ENCODE measurements at places on chromosomes 3 and 15.

- DNase-seq = no peak
Measured at GRCh38 chr3:193489949-193490348, 64.7 kb downstream of the ATP13A4 start.

GRCh38 chr3:66001626-66002025 is 37.1 kb downstream of the MAGI1 start:
- no peak for DNase-seq

- no peak for DNase-seq
Measured at GRCh38 chr15:65245096-65245856, 34.0 kb upstream of the CILP start.

- no peak for DNase-seq
Measured at GRCh38 chr15:64426845-64427465, 33.4 kb upstream of the ZNF609 start.

- DNase-seq = no peak
Measured at GRCh38 chr15:69467636-69468035, 15.0 kb downstream of the RPLP1 start.

GRCh38 chr3:168024537-168024941 is 71.2 kb downstream of the GOLIM4 start:
- no peak for DNase-seq

GRCh38 chr3:147775816-147776530 is 366.8 kb downstream of the ZIC1 start:
- DNase-seq = no peak

DNA sequence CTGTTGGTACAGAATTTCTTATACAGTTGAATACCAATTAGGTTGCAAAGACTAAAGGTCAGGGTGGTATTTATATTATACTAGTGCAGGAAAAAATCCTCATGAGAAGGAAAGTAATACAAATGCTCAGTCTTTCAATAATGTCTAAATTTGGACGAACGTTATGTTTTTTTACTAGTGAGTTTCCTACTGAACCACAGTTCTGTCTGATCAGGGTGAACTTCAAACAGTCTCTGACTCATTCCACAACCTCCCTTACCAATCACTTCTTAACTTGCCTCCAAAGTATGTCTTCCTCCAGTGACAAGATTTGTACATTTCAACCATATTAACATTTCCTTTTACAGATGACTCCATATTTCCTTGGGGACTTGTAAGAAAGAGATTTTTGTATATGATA is 3.4 kb downstream of the TMEM212 start:
- DNase-seq = no peak

DNA sequence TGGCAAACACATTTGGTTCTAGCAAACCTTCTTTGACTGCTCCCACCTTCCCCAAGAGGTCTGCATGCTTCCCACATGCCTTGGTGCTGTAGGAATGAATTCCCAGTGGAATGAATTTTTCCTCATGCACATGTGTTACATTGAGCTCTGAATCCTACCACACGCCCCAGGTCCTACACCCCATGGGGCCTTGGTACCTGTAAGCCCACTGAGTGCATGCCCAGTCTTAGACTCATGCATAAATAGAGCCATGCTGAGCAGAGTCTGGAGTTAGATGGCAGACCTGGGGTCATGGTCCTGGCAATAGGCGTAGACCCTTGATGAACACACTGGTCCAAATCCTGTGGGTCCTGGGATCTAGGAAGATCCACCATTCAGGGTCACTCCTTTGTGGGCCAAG is 81.8 kb downstream of the EPHB1 start:
- DNase-seq = no peak

DNA sequence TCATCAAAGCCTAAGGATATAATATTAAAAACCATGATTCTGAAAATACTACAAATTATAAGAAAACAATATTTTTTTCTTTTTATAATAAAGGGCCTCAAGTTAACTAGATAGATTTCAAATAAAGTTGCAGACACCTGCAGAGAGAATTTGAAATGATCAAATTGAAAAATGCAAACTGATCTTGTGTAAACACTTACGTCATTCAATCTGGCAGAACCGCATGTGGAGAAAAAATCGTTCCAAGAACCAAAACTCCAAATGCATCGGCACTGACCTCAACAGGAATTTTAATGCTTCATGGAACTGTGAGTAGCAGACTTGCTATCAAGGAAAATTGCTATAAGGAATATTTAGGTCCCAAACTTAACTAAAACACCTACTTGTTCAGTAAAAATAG is 17.2 kb downstream of the CPA3 start:
- no peak for DNase-seq

- DNase-seq = no peak
Measured at GRCh38 chr3:188673646-188674186, 498.1 kb upstream of the TPRG1 start.

DNA sequence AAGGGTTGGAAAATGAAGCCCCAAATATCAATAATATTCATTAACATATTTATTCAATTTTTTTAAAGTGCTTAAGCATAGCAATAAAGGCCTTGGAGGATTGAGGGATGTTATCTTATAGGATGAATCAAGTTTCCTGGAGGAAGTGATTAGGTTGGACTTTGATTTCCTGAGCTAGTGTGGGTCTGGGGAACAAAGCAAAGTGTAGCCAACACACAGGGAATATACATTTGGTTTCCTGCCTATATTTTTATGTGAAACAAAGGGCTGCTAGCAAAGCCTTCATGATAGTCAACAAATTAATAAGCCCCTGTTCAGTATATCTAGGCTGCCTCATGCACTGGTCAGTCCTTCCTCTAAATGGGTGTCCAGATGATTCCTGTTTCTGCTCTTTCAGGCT is 261.1 kb upstream of the IL12A start:
- no peak for DNase-seq

- DNase-seq = no peak
Measured at GRCh38 chr15:29880341-29880740, 58.1 kb upstream of the TJP1 start.

DNA sequence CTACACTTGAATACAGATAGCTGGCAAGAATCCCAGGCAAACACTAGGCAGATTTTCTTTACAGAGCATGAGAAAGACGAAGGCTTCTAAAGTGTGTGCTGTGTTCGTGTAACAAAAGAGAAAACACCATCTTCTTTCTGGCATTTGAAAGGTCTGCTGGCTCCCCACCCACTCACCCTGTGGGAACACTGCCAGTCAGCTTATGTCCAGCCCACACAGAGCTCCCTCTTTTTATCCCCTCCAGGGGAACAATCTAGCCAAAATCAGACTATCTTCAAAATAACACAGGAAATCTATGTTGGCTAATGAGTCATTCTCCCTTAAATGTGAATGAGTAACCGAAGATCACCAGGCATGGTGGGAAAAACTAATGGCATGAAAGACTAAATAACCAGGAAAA is 45.6 kb upstream of the PAQR5 start:
- peak; percentile 5 for DNase-seq

- DNase-seq = no peak
Measured at GRCh38 chr3:81452418-81452817, 309.0 kb downstream of the GBE1 start.

- no peak for DNase-seq
Measured at GRCh38 chr3:61866961-61867461, 305.6 kb downstream of the PTPRG start.

DNA sequence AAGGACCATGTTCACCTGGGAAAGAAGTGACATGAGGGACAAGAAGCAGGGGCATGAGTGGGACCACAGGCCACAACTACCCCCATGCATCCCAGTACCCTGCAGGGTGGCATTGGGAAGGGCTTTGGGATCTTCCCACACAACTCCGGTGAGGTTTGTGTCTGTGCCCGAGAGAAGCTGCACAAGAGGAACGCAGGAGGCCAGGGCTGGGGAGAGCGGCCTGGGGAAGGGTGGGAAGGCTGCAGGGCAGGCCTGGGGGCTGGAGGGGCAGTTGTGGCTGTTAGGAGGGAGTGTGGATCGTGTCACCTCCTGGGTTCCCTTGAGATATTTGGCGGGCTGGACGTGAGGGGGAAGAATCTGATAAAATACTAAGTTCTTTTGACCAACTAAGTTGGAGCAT is 25.3 kb upstream of the MFSD1 start:
- no peak for DNase-seq

DNA sequence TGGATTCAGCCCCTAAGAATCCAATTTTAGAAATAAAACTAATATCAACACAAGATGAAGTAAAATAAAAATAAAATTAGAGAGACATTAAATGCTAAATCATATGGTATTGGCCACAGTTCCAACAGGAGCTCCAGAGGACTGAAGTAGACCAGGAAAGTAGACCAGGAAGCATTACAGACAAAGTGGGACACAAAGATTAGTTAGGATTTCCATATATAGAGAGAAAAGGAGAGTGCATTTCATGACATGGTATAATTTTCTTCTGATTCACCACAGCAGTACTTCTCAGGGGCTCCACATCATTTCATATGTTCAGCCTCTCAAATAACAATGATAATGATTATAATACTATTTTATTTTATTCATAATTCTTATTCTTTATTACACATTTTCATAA is 18.3 kb downstream of the FGF7 start:
- no peak for DNase-seq

GRCh38 chr3:146138902-146139301 is 22.1 kb downstream of the PLOD2 start:
- no peak for DNase-seq

- DNase-seq = no peak
Measured at GRCh38 chr15:55283379-55284147, 6.0 kb downstream of the RAB27A start.

DNA sequence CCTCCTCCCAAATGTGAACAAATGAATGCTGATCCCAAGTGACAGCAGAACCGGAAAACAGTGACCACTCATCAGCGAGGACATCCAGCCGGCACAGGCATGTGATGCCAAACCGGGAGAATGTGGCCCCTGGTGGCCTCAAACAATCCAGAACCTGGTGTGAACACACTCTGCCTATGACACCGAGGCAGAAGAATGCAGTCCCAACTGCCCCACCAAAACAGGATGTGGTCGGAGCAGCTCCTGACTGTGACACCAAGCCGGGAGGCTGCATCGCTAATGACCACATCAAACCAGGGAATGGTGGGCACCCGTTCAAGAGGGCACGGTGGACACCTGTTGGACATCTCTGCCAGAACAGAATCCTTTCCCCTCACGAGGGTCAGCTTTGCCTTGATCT is 15.4 kb downstream of the SCN5A start:
- no peak for DNase-seq

GRCh38 chr15:91604122-91604521 is 249.4 kb upstream of the SLCO3A1 start:
- DNase-seq = no peak

DNA sequence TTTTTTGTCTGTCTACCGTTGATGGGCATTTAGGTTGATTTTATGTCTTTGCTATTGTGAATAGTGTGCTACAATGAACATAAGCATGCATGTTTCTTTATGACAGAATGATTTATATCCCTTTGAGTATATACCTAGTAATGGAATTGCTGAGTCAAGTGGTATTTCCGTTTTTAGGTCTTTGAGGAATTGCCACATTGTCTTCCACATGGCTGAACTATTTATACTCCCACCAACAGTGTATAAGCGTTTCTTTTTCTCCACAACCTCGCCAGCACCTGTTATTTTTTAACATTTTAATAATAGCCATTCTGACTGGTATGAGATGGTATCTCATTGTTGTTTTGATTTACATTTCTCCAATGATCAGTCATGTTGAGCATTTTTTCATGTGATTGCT is 89.6 kb upstream of the GALNT15 start:
- DNase-seq = no peak

- peak; percentile 57 for DNase-seq
Measured at GRCh38 chr3:161372321-161373260, 1.3 kb upstream of the SPTSSB start.

- no peak for DNase-seq
Measured at GRCh38 chr15:79076661-79077060, 13.9 kb downstream of the RASGRF1 start.

DNA sequence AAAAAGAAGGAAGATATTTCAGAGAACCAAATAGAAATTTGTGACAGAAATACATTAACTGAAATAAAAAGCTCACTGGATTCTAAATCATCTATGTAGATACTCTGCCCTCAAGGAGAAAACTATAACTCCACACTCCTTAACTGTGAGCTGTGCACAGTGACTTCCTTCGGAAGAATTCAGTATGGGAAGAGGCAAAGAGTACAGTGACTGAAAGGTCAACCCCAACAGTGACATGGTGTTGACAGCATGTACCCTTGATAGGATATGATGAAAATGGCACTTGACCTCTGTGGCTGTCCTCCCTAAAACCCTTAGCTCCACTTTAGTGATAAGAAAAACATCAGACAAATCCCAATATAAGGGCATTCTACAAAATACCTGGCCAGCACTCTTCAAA is 165.5 kb downstream of the ATP10A start:
- DNase-seq = no peak

DNA sequence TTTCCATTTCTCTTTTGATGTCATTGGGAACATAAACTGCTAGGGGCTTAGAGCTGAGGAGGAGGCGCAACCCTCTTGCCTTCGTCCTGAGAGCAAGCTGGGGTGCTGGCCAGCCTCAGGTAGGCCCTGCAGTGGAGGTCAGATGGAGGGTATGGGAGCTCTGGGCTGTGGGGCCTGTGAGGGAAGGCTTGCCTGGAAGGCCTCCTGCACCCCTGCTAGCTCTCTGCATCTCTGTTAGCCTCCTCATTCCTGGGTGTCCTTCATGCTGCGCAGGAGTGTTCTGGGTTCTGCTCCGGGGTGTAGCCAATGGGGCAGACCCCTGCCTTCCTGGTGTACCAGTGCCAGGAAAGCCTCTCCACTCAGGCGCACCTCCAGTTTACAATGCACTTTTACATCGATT is 11.8 kb downstream of the GP5 start:
- no peak for DNase-seq

DNA sequence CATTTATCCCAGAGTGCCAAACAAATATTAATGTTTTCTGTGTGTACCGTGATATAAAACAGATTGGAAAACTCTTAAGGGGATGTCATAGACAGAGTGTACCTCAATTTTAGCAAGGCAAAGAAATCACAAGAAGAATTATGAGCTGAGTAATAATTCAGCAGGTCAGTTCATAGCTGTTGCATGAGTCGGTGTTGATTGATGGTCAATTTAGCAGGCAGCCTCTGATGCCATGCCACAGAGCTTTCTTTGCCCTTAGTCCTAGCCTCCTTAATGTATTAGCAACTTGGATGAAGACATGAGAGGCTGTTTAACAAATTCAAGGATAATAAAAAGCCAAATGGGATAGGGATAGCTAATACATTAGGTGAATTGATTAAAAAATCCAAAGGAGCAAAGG is 6.8 kb downstream of the SLC35A5 start:
- no peak for DNase-seq

- DNase-seq = peak; percentile 2
Measured at GRCh38 chr15:78638658-78639314, 2.2 kb downstream of the CHRNB4 start.

- no peak for DNase-seq
Measured at GRCh38 chr3:16426665-16427064, 86.8 kb downstream of the RFTN1 start.

DNA sequence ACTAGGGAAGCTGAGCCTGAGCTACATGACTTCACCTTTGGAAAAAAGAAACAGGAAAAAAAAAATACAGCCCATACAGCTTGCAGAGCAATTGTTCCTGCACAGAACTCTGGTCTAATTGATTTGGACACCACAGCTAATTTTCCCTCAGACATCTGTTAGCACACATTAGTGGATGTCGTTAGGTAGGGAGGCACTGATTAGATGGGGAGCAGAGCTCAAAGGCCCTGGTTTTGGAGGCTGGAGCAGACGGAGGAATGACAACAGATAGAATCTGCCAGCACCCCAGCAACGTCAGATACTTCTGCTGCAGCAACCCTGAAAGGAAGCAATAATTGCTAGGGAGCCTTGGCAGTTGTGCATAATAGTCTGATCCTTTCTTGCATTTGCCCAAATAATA is 398.9 kb downstream of the LSAMP start:
- DNase-seq = no peak
